ENCODE measurements at places on chromosomes 7 and 10.

GRCh38 chr10:132614431-132615340 lies 77.1 kb downstream of the INPP5A start:
- no peak for DNase-seq

GRCh38 chr10:63767138-63767801 lies 246.1 kb downstream of the REEP3 start:
- no peak for DNase-seq

- no peak for DNase-seq
These were observed 77.4 kb downstream of the RNLS start for GRCh38 chr10:88505680-88506215.

GRCh38 chr7:107889992-107890391 lies 991 bp upstream of the DLD start:
- DNase-seq = no peak

GRCh38 chr7:151773797-151774196 lies 103.1 kb downstream of the PRKAG2 start:
- no peak for DNase-seq

GRCh38 chr10:116738339-116738738 lies 4.0 kb downstream of the HSPA12A start:
- DNase-seq = no peak

DNA sequence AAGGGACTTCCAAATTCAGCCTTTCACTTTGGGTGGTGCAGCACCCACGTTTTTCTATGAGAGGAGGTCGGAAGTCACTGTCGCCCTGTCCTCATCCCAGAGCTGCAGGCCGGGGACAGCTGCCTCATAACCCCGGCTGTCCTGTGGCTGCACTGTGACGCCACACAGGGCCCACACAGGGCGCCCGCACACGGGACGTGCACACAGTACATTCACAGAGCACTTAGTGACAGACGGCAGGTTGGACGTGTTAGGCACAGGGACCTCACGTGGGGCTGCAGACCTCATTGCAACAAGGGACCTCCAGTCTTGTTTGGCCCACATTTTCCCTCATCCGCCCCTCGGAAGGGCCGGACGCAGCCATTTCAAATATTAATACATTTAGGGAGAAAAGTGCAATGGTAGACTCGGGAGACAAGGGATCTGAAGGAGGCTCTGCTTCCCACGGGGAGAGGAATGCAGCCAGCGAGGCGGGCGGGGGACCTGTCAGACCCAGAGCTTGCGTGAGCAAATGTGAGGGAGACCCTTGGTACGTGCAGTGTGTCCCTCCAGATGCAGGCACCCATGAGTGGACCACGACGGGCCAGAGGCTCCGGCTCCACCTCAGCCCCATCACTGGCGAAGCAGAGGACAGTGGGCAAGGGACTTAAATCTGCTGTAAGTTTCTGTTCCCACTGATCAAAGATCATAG lies 86.7 kb downstream of the VOPP1 start:
- no peak for DNase-seq

- DNase-seq = no peak
These were observed 30.7 kb downstream of the PTPRN2 start for GRCh38 chr7:158556721-158557440.

DNA sequence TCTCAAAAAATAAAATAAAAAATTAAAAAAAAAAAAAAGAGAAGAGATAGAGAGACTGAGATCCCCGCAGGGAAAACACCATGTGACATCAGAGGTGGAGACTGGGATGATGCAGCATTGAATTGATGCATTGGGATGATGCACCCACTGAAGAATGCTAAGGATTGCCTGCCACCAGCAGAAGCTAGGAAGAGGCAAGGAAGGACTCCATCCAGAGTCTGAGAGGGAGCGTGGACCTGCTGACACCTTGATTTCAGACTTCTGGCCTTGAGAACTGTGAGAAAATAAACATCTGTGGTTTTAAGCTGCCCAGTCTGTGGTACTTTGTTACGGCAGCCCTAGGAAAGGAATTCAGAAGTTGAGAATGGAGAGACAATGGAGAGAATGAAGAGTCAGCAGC lies 89.8 kb upstream of the PRPS1L1 start:
- DNase-seq = no peak

DNA sequence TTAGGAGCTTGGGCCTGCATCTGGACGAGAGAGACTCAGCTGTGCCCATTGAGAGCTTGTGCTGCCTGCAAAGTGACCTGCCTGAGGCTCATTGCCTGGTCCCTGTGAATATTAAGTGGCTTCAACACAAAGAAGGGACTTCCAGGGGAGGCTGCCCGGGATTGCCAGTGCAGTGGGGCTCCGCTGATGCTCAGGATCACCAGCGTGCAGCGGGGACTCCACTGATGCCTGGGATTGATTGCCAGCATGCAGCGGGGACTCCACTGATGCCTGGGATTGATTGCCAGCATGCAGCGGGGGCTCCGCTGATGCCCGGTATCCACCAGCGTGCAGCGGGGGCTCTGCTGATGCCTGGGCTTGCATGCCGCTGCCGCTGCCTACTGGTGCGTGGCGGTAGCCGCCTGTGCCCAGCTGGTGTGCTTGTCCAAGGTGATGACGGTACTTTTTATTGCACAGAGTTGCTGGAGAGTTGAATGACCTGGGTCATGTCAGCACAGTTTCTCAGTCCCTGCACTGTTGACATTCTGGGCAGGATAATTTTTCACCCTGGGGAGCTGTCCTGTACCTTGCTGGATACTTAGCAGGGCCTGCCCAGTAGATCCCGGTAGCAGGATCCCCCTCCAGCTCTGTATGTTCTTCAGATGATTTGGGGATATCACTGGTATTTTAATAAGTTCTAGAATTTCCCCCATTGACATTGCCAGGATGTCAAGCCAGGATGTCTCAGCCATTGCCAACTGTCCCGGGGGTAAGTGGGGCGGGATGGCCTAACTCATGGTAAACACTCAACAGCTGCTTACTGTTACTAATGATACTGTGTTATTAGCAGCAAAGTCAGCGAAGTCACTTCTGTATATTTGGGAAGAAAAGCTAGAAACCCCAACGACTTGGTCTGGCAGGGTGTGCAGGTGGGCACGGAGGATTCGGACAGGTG lies 13.0 kb downstream of the DOCK1 start:
- no peak for DNase-seq

DNA sequence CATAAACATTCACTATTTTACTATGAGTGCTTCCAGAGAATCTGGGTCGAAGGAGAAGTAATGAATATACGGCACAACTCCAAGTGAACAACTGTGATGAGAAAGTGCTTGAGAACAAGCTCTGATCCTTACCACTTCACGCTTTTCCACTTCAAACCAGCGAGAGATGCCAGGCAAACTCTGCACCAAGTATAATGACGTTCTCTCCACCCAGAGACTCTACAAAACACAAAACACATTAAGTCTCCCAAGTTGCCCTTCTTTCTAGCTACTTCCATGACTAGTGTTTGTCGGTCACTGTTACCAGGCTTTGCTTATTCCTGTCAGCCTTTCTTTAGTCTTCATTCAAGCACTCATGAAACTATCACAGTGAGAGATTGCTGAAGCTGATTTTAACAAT lies 193.1 kb upstream of the IMMP2L start:
- no peak for DNase-seq

- peak; percentile 45 for DNase-seq
These were observed 12.6 kb upstream of the NPFFR1 start for GRCh38 chr10:70296406-70296899.

DNA sequence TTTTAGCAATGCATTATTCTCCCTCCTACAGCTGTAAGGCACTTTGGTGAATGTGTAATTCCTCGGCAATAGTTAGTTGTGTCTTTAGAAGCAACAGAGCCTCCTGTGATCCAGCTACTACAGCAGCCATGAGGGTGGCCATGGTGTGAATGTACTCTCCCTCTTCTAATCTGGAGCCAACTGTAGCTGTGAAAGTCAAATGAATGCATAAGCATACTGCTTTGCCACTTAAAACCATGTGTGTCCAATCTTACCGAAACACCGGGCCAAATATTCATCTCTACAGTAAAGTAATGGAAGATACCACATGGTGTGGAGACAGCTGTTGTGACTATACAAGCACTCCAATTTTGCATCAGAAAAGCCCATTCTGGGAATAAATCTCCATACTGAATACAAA lies 195.0 kb downstream of the DNAJC1 start:
- no peak for DNase-seq

- no peak for DNase-seq
These were observed 2.1 kb upstream of the ADD3 start for GRCh38 chr10:110005719-110006118.
